ENCODE measurements at places on chromosomes 5 and 9.

DNA sequence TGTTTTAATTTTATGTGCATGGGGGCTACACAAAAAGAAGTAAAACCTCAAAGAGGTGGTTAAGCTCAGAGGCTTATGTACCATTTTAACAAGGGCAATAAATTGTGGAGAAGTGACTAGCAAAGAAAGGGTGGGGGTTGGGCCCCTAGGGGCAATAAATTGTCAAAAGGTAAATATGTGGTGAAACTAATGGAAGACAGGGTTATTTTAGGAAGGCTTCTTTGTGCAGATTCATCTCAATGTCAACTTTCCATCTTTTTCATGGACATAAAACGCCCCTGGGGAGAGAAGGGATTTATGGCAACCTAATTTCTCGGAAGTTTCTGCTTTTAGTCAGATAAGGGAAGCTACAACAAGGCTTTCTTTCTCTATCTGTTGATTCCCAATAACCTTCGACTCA, 42.5 kb upstream of the GOLM1 start:
- H3K36me3 ChIP-seq = no peaks in the 10 kb centered on the region
- no peak for DNase-seq
- H3K4me1 ChIP-seq = no peaks in the 10 kb centered on the region
- H3K27me3 ChIP-seq = no peaks in the 10 kb centered on the region

GRCh38 chr5:68354315-68354714, 138.8 kb downstream of the PIK3R1 start:
- H3K27ac ChIP-seq = no peak overlapping the region
- no peak overlapping the region for H3K4me3 ChIP-seq
- H3K4me1 ChIP-seq = no peaks in the 10 kb centered on the region
- H3K27me3 ChIP-seq = no peaks in the 10 kb centered on the region
- DNase-seq = peak; percentile 56

GRCh38 chr5:55897905-55898304, 46.7 kb downstream of the IL31RA start:
- no peak overlapping the region for H3K4me3 ChIP-seq
- H3K4me1 ChIP-seq = no peaks in the 10 kb centered on the region
- no peaks in the 10 kb centered on the region for H3K36me3 ChIP-seq
- no peak overlapping the region for H3K27ac ChIP-seq
- DNase-seq = no peak

GRCh38 chr5:146233441-146233840, 30.0 kb downstream of the RBM27 start:
- no peaks in the 10 kb centered on the region for H3K4me1 ChIP-seq
- no peaks in the 10 kb centered on the region for H3K27me3 ChIP-seq
- no peak overlapping the region for H3K27ac ChIP-seq
- no peaks in the 10 kb centered on the region for H3K36me3 ChIP-seq
- DNase-seq = no peak

GRCh38 chr9:132826621-132827365, 51.3 kb downstream of the AK8 start:
- DNase-seq = no peak
- H3K4me3 ChIP-seq = no peak overlapping the region
- no peaks in the 10 kb centered on the region for H3K27me3 ChIP-seq
- H3K36me3 ChIP-seq = no peaks in the 10 kb centered on the region

DNA sequence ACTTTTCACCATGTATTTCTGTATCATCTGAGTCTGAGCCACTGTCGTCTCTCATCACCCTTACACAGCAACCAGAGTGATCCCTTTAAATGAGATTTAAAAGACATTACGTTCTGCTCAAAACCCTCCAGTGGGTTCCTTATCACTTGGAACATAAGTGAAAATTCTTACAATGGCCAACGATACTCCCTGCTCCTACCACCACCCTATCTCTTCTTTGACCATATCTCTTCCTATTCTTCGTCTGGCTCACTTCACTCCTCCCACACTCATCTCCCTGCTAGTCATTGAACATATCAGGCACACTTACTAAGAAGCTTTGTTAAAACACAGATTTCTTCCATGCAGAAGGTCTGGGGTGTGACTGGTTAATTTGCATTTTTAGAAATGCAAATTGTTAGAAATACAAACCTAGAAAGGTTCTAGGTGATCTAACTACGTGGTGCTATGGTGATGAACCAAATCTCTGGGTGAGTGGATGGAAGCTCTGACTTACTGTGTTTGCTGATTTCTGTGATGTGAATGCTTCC, 166.6 kb upstream of the CD180 start:
- H3K4me1 ChIP-seq = no peaks in the 10 kb centered on the region
- no peaks in the 10 kb centered on the region for H3K36me3 ChIP-seq
- DNase-seq = no peak

GRCh38 chr5:154243736-154244135, 53.2 kb downstream of the GALNT10 start:
- no peaks in the 10 kb centered on the region for H3K36me3 ChIP-seq
- H3K4me1 ChIP-seq = peaks cover 16% of the 10 kb centered on the region
- no peak overlapping the region for H3K4me3 ChIP-seq
- no peaks in the 10 kb centered on the region for H3K27me3 ChIP-seq
- no peak for DNase-seq

DNA sequence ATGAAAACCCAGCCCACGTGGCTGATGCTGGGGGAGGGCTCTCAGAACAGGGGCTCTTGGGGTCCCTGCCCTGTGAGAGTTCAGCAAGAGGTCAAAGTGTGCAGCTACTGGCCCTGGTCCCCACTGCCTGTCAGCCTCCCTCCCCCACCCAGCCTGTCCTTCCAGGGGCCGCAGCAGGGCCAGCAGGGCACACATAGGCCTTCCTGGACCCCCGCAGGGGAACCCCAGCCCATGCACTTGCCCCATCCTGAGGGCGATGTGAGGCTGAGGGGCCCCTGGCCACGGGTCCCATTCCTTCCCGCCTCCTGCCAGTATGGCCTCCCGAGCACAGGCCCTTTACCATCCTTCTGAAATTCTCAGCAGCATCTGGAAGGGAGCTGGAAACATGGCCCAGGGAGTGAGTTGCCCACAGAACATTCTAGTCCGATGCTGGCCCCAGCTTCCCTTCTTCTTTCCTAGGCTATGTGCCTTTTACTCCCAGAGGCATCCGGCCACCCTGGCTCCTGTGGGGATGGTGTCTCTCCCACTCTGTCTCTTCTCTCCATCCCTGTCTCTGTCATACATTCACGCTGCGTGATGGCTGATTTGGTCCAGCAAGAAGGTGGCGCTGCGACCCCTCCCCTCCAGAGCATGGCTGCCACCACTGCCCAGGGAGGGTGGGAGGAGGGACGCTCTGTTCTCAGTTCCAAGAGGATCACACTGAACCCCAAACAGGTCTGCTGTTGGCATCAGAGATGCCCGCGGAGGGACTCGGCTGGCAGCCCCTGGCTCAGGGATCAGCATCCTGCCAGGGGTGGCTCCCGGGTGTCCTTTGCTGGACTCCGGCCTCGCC, 19.6 kb downstream of the MRPL36 start:
- H3K4me1 ChIP-seq = no peaks in the 10 kb centered on the region
- H3K36me3 ChIP-seq = no peaks in the 10 kb centered on the region
- no peak overlapping the region for H3K27ac ChIP-seq
- DNase-seq = no peak
- no peak overlapping the region for H3K4me3 ChIP-seq

- H3K27ac ChIP-seq = no peak overlapping the region
- H3K4me1 ChIP-seq = no peaks in the 10 kb centered on the region
- H3K27me3 ChIP-seq = no peaks in the 10 kb centered on the region
- no peak for DNase-seq
These were observed 491.5 kb downstream of the IRX1 start for GRCh38 chr5:4087110-4087509.

GRCh38 chr5:1343315-1343751, 1.6 kb downstream of the CLPTM1L start:
- H3K27me3 ChIP-seq = no peaks in the 10 kb centered on the region
- no peaks in the 10 kb centered on the region for H3K36me3 ChIP-seq
- no peak overlapping the region for H3K4me3 ChIP-seq
- peaks cover 19% of the 10 kb centered on the region for H3K4me1 ChIP-seq
- no peak for DNase-seq

GRCh38 chr5:151189151-151189550, 31.6 kb upstream of the ANXA6 start:
- no peaks in the 10 kb centered on the region for H3K27me3 ChIP-seq
- no peaks in the 10 kb centered on the region for H3K4me1 ChIP-seq
- H3K36me3 ChIP-seq = no peaks in the 10 kb centered on the region
- no peak for DNase-seq
- no peak overlapping the region for H3K27ac ChIP-seq

DNA sequence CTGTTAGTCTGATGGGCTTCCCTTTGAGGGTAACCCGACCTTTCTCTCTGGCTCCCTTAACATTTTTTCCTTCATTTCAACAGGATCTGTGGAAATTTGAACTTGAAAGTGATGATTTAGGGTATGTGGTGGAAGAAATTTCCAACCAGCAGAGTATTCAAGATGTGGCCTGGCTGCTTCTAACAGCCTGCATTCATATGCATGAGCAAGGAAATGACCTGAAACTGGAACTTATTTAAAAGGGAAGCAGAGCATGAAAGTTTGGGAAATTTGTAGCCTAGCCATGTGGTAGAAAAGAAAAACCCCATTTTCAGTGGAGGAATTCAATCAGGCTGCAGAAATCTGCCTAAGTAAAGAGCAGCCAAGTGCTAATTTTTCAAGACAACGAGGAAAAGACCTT, 41.7 kb downstream of the UNC13B start:
- H3K4me1 ChIP-seq = no peaks in the 10 kb centered on the region
- no peaks in the 10 kb centered on the region for H3K36me3 ChIP-seq
- no peak overlapping the region for H3K4me3 ChIP-seq
- H3K27me3 ChIP-seq = no peaks in the 10 kb centered on the region
- no peak for DNase-seq
- H3K27ac ChIP-seq = no peak overlapping the region

DNA sequence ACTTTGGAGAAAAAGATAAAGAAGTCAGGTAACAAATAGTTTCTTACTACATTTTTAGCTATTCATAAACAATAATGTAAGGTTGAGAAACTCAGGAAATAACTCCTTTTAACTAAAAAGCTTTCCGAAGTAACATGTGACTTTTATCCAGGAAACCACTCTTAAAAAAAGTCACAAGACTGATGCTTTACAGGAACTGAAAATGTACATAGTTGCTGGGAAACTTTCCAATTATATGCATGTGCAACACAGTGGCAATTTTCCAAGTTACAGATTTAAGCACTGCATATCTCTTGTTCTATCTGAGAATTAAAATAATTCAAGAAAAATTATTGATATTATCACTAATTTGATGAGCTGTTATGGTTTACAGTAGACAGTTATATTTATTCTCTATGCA, 105.2 kb downstream of the CDH10 start:
- no peak for DNase-seq
- H3K4me3 ChIP-seq = no peak overlapping the region
- H3K27me3 ChIP-seq = no peaks in the 10 kb centered on the region
- H3K36me3 ChIP-seq = no peaks in the 10 kb centered on the region

DNA sequence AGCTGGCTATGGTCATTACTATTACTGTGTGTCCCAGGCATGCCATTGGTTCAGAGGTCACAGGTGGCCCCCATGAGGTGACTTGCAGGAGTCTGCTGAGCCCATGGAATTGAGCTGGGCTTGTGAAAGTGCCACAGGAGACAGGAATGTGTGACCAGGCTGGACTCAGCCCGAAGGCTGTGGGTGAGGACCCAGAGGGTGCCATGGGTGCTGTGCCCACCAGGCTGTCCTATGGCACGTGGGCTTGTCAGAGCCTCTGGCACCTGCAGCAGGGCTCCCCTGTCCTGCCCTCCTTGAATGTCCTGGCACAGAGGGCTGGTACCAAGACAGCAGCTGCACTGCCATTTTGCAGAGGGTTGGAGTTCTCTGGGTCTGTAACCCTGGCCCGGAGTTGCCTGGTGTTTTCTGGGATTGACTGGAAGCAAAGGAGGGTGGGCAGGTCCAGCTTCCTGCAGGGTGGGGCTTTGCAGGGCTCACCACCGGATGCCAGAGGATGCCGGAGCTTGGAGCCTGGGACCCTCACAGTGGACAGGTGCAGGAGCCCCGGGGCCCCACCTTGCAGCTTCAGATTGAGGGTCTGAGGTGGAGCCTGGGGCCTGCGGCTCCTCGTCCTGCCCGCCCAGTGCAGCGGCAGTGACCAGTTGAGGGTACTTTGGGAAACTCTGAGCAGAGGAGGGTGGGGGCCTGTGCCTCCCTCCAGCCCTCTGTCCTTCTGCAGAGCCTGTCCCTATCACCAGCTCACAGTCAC, 14.2 kb downstream of the COL5A1 start:
- peaks cover 32% of the 10 kb centered on the region for H3K4me1 ChIP-seq
- DNase-seq = no peak
- H3K27ac ChIP-seq = no peak overlapping the region
- H3K27me3 ChIP-seq = no peaks in the 10 kb centered on the region
- no peaks in the 10 kb centered on the region for H3K36me3 ChIP-seq

DNA sequence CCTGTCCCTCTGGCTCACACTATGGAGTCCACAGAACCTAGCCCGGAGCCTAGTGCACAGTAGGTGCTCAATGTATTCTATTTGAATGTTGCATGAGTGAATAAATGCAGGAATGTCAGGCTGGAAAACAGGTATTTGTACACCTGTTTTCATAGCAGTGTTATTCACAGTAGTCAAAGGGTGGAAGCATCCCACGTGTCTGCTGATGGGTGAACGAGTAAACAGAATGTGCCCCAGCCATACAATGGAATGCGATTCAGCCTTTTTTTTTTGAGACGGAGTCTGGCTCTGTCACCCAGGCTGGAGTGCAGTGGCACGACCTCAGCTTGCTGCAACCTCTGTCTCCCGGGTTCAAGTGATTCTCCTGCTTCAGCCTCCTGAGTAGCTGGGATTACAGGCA, 31.5 kb upstream of the IER5L start:
- H3K27ac ChIP-seq = no peak overlapping the region
- H3K36me3 ChIP-seq = no peaks in the 10 kb centered on the region
- no peak for DNase-seq
- H3K4me3 ChIP-seq = no peak overlapping the region

- H3K4me3 ChIP-seq = no peak overlapping the region
- H3K4me1 ChIP-seq = no peaks in the 10 kb centered on the region
- DNase-seq = no peak
- H3K27ac ChIP-seq = no peak overlapping the region
These were observed 105.2 kb upstream of the CACNA1B start for GRCh38 chr9:137772281-137772873.

DNA sequence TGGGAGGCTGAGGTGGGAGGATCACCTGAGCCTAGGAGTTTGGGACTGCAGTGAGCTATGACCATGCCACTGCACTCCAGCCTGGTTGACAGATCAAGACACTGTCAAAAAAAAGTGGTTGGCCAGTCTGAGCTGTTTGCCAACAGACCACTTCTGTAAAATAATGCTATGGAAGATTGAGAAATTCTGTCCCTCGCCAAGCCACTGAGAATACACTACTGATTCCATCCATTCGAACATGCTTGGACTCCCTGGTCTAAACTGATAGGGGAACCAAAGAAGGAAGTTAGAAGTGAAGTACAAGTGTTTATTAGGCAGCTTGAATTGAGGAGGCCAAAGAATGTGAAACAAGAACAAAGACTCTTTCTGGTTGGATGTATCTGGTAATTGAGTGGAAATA, 27.2 kb downstream of the ENC1 start:
- DNase-seq = no peak
- H3K27ac ChIP-seq = no peak overlapping the region
- no peak overlapping the region for H3K4me3 ChIP-seq
- H3K36me3 ChIP-seq = no peaks in the 10 kb centered on the region
- no peaks in the 10 kb centered on the region for H3K27me3 ChIP-seq

Measured in testis (tissue), 5 donors.